ENCODE measurements at places on chromosomes 3 and 15. TPM values are rescaled to one million over a fixed set of nuclear protein-coding genes. Genes with fewer than 3 reads are reported as not detected.

The MUC20 gene
- total RNA-seq, result 0.74 TPM

The TBL1XR1 gene
- total RNA-seq, result 387 TPM

The LRRC34 gene
- total RNA-seq, result 1.4 TPM

The DPPA2 gene
- total RNA-seq, result not detected

The CCR9 gene
- total RNA-seq, result not detected
